ENCODE measurements at places on chromosomes 4 and X.

DNA sequence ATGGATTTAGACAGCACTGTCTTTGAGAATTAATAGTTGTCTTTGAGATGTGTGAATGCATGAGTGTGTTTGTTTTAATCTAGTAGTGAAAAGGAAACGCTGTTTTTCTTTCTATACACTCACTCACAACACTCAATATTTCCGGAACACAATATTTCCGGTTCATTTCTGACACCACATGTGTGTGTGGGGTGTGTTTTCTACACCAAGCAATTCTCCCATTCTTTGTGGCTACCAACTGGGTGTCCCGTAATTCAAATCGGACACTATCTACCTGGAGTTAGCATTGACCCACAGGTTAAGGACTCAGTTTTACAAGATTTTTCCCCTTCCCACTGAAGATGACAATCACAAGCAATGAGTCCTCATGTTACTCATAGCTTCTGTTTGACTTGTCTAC, 113.9 kb downstream of the SNCA start:
- DNase-seq, result no peak

DNA sequence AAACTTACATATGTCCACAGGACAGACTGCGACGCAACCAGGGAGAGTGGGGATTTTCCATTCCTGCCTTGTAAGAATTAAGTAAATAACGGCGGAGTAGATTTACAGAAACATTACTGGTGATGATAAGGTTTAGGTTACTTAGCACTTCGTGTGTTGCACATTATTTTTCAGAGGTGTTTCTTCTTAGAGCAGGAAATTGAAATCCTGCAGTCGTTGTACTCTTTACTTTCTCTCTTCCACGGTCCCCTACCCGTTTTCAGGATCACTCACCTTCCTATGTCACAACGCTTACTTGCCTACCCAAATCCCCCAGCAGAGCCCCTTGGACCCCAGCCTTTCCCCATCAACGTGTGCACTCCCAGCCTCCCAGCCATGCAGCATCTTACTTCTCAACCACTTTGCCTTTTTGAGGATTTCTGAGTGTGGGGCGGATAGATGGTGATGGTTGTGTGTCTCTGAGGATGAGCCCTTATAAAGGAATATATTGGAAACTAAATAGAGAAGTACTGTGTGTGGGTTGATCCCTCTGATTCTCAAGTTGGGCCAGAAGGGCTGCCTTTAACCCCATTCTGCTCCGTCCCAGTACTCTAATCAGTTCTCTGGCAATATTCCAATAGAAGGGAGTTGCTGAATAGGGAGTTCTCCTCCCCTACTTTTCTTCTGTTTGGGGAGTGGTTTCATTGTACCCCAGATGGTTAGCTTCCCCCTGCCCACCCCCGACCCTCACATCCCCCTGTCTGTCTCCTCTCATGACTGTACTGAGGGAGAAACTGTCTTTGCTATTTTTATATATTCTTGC, 1.6 kb downstream of the MID2 start:
- no peak for DNase-seq

DNA sequence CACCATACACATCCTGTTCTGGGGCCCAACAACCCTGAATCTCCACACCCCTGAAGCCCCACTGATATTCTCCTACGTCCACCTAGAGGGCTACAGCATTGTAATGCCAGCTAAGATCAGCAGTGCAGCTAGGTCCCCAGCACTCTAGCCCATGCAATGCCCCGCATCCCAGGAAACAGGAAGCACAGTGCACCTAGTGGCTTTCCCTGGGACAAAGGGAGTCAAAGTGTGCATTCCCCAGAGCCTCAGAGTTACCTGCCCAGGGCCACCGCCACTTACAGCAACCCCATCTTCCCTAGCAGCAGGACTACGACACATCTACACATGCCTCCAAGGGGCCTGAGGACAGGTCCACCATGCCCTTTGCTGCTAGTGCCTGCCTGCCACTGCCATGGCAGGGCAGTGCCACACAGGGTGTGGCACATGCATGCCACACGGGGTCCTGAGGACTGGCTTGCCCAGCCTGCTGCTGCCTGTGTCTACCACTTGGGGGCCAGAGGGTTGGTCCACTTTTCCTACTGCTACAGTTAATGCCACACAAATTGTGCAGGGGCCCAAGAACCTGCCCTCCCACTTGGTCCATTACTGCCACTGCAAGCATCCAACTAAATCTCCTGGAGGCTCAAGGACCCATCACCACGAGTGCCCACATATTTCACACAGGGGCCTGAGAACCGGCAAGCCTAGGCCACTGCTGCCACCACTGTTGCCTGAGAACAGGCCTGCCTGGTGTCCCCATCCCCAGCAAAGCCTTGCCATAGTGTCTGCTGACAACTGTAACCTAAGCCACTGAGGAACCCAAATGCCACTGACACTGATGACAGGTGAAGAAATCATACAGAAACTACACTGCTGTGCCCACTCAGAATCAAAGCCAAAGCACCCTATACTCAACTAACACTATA, 23.7 kb downstream of the TLR6 start:
- DNase-seq, result no peak

DNA sequence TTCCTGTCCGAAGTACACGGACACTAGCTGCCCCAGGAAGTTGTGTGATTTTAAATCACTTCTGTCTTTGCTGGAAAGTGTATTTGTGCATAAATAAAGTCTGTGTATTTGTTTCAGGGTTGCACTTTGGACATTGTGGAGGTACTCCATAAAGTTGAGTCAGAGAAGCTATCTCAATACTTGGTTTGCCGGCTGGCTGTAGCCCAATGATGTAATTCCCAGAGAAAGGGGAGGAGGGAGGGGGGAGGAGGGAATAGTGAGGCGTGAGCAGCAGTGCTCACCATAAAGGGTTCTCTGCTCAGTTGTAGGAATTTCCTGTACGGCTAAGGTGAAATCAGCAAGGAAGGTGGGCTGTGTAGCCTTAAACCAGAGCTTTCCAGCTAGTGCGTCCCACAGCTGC, 7.5 kb downstream of the APEX2 start:
- no peak for DNase-seq

DNA sequence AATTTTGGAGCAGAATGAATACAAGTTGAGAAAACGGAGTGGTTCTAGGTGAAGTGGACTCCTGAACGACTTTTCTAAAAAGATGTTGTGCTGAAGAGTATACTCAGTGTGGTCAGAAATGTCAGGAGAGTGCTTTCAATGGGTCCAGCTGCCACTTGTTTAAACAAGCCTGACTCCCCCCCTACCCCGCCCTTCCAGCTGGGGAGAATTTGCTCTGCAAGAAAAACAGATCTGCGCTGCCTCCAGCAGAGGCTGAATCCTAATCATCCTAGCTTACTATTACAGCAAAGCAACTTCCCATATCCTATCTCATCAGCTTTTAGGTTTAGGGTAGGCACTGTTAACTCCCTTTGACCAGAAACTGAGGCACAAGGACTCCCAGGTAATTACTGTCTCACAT, 1.9 kb downstream of the MAP3K15 start:
- DNase-seq, result peak; percentile 40

- DNase-seq, result no peak
These were observed 56.8 kb upstream of the FAT1 start for GRCh38 chr4:186780291-186781031.

GRCh38 chrX:41734530-41734929, 10.5 kb downstream of the GPR82 start:
- DNase-seq, result peak; percentile 33

GRCh38 chr4:121217351-121217750, 53.2 kb upstream of the TNIP3 start:
- no peak for DNase-seq

DNA sequence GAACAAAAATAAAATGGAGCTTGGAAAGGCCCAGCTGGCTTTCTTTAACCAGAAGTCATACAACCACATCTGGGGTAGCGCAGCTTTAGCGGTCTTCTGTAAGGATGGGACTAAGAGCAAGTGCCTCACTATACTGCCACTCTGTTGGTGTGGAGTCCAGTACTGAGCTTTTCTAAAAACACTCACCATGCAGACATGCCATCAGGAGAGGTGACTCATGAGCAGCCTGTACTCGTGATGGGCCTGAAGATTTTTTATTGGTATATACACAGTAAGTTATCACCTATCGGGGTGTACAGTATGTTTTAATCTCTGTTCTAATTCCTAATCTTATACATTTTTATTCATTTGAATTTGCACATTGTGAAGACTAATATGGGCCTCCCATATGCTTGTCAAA, 9.6 kb downstream of the PPP3CA start:
- no peak for DNase-seq

DNA sequence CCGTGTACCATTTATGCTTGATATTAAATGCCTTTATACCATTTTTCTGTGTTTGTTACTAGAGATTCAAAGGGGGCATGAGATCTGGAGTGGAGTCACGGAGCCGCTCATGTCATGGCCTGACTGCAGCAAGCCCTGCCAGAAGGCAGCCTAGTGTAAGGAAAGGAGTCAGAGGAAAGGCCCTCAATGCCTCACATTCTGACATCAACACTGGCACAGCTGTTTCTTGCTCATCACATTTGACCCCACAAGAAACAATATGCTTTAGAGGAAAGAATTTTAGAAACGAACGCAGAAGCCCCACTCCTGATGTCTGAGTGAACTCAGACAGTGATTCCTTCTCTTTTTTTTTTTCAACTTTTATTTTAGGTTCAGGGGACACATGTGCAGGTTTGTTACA, 322.4 kb upstream of the CPEB2 start:
- DNase-seq, result no peak

Measured in neural progenitor cell (in vitro differentiated cells).